Right ventricle myocardium inferior (tissue), 1 donor: ENCODE measurements at places on chromosomes 7 and 10. TPM values are rescaled to one million over a fixed set of nuclear protein-coding genes. Genes with fewer than 3 reads are reported as not detected.

DNA sequence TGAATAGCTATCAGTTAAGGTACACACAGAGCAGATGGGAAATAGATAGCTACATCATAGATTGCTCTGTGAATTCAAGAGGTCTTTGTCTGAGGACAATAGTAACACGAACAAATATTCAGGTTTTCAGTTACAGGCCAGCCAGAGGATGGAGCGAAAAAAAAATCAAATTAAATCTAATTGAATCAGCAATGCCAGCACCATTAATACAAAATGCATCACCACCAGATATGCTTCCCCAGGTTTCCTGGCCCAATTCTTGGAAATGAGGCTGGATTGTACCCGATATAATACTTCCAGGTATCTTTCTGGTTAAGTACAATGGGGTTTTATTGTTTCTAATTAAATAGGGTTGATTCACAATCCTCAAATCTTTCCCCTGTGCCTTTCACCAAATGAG lies 975.8 kb upstream of the AUTS2 start:
- DNase-seq = no peak

GRCh38 chr10:48456361-48456804 lies 148.5 kb downstream of the ARHGAP22 start:
- DNase-seq = peak; percentile 82

The PON1 gene
- not detected for total RNA-seq

GRCh38 chr7:32219416-32219815 lies 149.2 kb upstream of the PDE1C start:
- DNase-seq = no peak

DNA sequence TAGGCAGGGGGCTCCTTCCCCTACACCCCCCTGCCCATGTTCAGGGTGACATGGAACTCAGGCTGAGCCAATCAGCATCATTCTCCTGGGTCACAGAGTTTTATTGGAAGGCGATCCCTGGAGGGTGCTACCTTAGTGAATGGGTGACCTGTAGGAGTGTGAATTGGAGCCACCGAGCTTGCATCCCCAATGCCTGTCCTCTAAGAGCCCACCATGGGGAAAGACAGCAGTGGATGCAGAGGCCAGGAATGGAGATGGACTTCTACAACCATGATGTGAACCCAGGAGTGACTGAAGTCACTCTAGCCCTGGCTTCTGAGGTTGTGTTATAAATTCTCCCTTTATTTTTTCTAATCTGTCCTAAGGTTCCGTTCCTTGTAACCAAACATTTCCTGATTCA lies 89.4 kb downstream of the CCDC71L start:
- DNase-seq = no peak

GRCh38 chr7:82166260-82167015 lies 277.1 kb downstream of the CACNA2D1 start:
- no peak for DNase-seq
